ENCODE measurements at places on chromosomes 5 and 9.

- peak; percentile 92 for DNase-seq
These were observed 5.3 kb upstream of the KLF9 start for GRCh38 chr9:70419556-70420440.

DNA sequence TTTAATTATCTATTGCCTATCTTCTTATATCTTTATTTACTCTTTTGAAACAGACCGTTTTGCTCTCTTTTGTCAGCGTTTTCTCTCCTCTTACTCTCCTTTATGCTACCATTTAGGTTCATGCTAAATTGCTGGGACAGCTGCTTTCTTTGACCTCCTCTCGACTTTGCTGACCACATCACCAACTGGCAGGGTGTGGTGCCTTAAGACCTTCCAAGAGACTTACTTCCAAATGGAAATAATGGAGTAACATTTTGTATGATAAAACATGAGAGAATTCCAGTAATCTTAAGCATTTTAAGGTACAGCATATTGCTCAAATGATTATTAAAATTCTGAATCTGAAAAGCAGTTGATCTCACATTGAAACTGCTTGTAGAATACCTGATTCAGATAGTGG, 71.5 kb upstream of the MEF2C start:
- no peak for DNase-seq

DNA sequence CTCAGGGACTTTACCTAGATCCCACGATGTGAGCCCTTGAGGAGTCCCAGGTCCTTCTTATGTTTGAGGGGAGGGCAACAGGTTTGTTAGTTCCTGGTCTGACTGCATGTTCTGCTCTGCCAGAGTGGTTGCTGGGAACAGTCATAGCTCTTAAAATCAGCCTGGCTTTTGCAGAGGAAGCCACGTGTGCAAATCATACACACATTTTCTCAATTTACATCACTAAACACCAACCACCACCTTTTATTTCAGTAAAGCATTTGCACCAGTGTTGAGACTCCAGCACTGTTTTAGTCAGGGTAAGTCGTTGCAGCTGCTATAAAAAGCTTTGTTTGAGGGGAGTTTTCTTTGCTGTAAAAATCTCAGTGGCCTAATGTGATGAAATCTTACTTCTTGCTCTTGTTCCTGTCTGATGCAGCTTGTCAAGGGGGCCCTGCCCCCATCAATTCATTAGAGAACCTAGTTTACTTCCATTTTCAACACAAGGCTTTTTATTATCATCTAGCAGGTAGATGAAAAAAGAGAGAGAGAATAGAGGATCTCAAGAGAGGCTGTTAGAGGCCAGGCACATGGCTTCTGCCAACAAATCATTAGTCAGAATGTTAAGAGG, 70.3 kb upstream of the VCAN start:
- DNase-seq, result no peak

DNA sequence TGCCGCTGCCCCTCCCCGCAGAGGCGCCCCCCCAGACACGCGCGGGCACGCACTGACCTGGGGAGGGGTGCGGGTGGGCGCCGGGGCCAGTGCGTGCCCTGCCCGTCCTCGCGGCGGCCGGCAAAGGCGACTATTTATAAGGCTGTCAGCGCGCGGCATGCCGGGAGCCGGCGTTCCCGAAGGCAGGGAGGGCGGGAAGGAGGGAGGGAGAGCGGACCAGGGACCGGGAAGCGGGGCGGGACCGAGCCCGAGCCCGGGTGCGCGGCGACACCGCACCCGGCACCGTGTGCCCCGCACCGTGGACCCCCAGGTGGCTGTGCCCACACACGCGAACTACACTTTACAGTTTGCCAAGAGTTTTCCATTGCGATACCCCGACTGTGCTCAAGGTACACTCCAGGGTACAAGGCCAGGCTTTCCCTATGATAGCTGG, at the start of gene AK1:
Gene AK1, minus strand, starts transcription at position 110 of the 433 bp plus-strand sequence. CDS start 3,058 bp downstream, outside the sequence.
- no peak for DNase-seq

GRCh38 chr9:69980041-69980440, 63.6 kb upstream of the MAMDC2 start:
- DNase-seq, result no peak

DNA sequence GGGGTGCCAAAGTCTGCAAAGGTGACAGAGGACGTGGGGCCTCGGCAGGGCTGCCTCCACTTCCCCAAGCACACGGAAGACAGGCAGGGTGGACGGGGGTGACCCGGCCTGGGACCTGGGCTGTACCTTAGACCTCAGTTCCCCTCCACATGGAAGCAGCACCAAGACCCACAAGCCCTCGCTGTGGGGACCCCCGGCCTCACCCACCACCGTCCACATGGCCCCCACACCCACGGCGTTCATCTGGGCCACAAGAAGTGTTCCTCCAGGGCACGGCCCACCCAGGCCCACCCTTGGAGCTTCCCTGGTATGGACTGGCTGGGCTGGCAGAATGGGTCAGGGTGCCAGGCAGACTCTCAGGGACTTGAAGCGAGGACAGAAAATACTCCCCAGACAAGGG, 45.8 kb upstream of the NKD2 start:
- no peak for DNase-seq
